ENCODE measurements at places on chromosomes 2 and 18.
A peak's percentile ranks its signal among the peaks of the same experiment; 100 is the strongest.

DNA sequence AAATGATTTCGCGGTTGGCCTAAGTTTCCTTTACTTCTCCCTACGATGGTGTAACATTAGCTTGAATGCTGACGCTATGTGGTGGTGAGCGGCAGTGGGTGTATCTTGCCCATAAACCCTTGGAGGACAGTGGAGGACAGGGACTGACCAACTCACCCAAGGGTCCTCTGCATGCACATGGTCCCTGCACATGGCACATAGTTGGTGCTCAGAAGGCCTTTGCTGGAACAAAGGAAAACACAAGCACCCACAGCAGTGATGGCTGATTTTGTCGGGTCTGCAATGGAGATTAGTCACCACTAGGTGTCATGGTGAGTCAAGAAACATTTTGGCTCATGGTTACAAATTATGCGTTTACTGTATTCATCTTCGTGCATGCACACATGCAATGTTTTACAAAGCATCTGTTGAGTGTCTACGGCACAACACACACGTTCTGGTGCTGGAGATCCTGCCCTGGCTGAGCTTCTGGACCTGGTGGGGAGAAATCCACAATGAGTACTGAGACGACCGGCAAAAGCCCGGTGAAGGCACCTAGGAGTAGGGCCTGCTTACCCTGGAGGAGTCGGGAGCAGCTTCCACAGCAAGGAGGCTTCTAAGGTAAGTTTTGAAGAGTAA is 44.0 kb downstream of the PDCL3 start:
- DNase-seq: peak; percentile 45

GRCh38 chr2:141301551-141301950 is 829.3 kb downstream of the LRP1B start:
- no peak for DNase-seq

- peak; percentile 5 for DNase-seq
Measured at GRCh38 chr2:128792476-128793054, 473.9 kb upstream of the HS6ST1 start.

GRCh38 chr2:100367163-100367562 is 44.9 kb upstream of the LONRF2 start:
- no peak for DNase-seq

DNA sequence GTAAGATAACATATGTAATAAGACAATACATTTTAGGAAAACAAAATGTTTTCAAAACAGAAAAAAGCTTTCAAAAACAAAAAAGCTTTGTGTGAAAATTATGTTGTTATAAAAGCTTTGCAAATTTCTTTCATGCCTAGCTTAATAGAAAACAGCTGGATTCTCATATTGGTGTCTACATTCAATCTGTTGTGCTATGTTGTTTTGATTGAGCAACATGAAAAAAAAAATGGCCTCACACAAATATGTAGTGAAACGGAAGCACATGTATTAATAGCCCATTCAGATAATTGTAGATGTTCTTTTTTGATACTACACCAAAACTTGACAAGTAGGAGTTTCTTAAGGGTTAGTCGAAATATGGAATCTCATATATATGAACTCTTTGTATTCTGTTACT is 197.5 kb downstream of the ZEB2 start:
- DNase-seq: no peak

- peak; percentile 64 for DNase-seq
Measured at GRCh38 chr2:854460-854859, 96.2 kb upstream of the SNTG2 start.

DNA sequence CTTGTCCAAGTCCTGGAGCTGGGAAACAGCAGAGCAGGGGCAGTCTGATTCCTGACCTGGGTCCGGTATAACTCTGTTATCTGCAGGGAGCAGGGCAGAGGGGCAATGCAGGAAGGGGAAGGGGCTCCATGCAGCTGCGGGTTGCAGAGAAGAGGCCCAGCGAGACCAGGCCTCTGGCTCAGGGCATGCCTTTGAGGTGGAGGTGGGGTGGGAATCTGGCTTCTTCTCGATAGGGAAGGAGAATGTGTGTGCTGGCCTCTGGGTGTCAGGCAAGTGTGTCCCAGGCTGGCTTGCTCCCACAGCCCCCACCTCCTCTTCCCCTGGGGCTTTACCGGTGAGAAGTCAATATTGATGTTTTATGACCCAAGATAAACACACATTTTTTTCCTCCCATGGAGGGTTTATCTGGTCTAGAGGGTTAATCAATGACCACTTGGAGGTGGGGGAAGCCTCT is 187.1 kb upstream of the HAAO start:
- peak; percentile 88 for DNase-seq

DNA sequence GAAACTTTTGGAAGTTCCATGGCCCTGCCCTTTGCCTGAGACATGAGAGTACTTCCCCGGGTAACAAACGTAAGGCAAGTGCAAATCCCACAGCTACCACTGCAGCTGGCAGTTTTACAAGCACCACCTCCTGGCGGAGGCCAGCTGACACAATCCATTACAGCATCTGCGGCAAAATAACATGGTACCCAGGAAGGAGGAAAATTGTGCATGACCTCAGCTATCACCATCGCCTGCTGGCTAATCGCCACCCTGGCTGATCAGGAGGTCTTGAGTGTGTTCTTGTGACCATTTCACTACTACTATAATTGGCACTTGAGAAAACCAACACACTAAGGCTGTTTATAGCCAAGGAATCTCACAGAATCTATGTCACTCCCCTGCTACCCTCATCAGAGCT is 71.7 kb upstream of the SERPINE2 start:
- DNase-seq: no peak

GRCh38 chr2:151638990-151639389 is 95.3 kb downstream of the NEB start:
- no peak for DNase-seq

DNA sequence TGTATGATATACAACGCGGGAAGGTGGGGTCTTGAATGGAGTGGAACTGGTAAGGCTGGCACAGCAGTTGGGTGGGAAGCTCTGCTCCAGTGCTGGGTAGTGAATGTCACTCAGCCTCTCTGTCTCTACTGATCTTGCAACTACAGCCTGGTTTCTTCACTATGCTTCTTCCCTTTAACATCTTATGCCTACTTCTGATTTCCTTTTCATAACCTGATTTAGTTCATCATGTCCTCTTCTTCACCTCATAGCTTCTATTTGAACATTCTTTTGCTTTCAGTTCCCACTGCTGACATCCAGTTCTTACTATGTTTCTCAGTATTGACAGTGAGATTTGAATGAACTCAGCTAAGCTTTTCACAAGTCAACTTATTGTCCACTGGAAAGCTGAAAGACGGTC is 286.2 kb downstream of the ARL6IP6 start:
- no peak for DNase-seq

- no peak for DNase-seq
Measured at GRCh38 chr18:46624127-46624526, 32.9 kb downstream of the LOXHD1 start.

GRCh38 chr2:144999071-144999875 is 479.4 kb upstream of the ZEB2 start:
- DNase-seq: no peak

- no peak for DNase-seq
Measured at GRCh38 chr2:23381084-23381483, 3.9 kb upstream of the KLHL29 start.

- no peak for DNase-seq
Measured at GRCh38 chr2:158463496-158464095, 6.8 kb downstream of the PKP4 start.

- DNase-seq: no peak
Measured at GRCh38 chr18:48663096-48663930, 124.5 kb downstream of the CTIF start.

- no peak for DNase-seq
Measured at GRCh38 chr2:170950221-170950761, 21.2 kb downstream of the GORASP2 start.

DNA sequence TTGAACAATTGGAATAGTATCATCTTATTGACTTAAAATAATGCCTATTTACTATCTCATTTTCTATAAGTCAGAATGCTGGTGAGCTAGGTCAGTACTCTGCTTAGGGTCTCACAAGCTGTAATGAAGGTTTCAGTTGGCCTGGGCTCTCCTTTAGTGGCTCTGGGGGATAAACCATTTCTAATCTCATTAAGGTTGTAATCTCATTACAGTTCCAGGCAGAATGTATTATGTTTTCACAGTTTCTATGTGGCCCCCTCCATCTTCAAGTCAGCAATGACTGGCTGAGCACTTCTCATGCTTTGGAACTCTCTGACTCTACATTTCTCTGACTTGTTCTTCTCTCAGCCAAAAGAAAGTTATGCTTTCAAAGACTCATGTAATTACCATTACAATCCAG is 163.1 kb downstream of the CCDC178 start:
- no peak for DNase-seq

GRCh38 chr2:64697297-64698176 is 43.8 kb upstream of the SERTAD2 start:
- DNase-seq: no peak

- DNase-seq: no peak
Measured at GRCh38 chr18:56235481-56236013, 402.8 kb downstream of the TXNL1 start.

GRCh38 chr2:227824711-227825110 is 11.1 kb downstream of the CCL20 start:
- no peak for DNase-seq

DNA sequence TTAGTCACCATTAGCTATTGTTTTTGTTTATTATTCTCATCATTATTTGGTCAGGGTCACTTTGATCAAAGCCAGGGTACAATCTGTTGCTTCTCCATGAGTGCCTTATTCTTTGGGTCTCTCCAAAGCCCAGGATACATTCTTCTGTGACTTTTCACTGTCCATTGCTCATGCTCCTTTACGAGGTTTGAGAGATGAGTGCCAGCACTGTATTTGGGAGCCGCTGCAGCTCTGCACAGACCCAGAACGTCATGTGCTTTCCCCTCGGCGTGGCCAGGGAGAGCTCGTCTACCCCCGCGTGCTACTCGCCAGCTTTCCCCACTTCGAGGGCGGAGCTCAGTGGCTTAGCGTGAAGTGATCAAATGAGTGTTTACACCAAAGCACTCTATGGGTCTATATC is 123.7 kb downstream of the COL6A3 start:
- DNase-seq: peak; percentile 55

GRCh38 chr2:126835831-126836230 is 62.9 kb upstream of the TEX51 start:
- DNase-seq: no peak

GRCh38 chr2:163324677-163325076 is 411.1 kb downstream of the FIGN start:
- no peak for DNase-seq

DNA sequence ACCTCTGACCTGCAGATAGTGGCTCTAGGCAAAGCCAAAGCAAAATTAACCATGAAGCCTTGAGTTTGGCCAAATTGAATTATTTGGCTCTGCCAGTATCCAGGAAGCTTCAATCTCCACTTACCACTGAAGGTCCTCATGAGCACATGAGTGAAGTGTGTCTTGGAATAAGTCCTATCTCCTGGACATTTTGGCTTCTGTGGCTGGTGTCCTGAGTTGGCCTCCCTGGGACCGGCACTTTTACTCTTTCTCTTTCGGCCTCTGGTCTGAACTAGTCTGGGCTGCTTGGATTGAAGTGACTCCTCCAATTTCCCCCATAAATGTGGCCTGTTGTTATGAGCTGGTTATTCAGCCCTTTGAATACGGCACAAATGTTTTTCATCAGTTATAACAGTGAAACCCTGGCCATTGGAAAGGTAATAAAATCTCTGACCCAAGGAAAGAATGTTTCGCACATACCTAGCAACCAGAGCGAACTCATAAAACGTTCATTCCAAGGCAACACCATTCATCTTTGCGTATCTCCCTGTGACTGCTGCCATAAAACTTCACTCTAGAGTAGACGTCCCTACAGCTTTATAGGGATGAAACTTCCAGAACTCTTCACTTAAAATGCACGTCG is 216.4 kb downstream of the LPIN1 start:
- no peak for DNase-seq

DNA sequence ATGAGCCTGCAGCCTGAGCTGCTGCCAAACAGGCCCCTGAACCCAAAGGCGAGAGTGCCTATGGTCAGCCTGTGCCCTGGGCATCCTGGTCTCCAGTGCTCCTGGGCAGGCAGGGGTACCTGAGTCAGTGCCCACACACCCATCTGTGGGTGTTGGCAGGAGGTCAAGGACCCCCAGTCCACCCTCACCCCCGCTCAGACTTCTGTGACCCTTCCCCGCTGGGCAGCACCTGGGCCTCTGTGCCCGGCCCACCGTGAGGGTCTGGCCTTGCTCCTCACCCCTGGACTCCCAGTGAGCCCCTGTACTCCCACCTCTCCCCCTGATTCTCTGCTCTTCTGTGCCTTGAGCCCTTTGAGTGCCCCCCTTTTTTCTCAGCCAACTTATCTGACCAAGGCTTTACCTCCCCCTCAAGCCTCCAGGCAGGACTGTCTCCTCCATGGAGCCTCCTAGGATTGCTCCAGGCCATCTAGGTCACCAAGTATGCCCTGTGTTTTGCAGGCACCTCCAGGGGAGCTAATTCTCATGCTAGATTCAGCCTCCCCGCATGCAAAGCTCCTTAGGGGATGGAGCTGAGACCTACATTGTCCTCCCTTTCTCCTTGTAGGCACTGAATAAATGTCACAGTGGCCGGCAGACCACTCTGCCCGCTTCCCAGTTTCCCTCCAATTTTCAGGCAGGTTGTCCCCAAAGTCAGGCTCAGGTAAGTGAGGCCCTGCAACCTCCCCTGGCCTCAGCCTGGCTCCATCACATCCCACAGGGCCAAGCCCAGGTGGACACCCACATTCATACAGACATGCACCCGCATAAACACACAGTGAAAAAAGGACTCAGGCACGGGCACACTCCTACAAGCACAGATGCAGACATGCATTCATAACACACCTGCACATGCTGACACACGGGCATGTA is 21.9 kb upstream of the PTMA start:
- DNase-seq: no peak

GRCh38 chr2:70255637-70256314 is 2.2 kb upstream of the PCYOX1 start:
- DNase-seq: no peak

DNA sequence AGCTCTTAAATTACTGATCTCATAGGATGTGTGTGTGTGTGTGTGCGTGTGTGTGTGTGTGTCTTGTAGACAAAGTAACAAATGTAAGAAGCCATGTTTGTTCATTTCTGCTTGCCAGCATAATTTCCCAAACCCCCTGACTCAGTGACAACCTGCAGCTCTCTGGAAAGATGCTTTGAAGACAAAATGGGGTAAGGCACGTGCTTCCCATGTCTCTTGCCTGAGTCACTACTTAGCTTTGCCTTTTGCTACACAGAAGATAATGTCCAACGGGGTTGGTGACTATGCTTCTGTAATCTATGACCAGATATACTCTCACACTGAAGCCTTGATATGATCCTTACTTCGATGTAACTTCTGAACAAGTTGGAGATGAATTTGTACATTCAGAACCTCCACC is 332.0 kb downstream of the SLC4A3 start:
- no peak for DNase-seq

GRCh38 chr2:99936065-99936464 is 206.3 kb downstream of the AFF3 start:
- no peak for DNase-seq

- no peak for DNase-seq
Measured at GRCh38 chr2:14424478-14425390, 207.8 kb upstream of the LRATD1 start.

GRCh38 chr18:77321823-77322805 is 72.5 kb downstream of the GALR1 start:
- DNase-seq: peak; percentile 62

Data from colonic mucosa (tissue), 4 donors.